ENCODE measurements at places on chromosomes 2 and 18.

GRCh38 chr18:49669403-49669802, 107.5 kb downstream of the LIPG start:
- no peak for DNase-seq

GRCh38 chr2:85158559-85159273, 25.5 kb downstream of the TCF7L1 start:
- DNase-seq = no peak

GRCh38 chr2:219207884-219208740, 1.5 kb downstream of the ZFAND2B start:
- no peak for DNase-seq

DNA sequence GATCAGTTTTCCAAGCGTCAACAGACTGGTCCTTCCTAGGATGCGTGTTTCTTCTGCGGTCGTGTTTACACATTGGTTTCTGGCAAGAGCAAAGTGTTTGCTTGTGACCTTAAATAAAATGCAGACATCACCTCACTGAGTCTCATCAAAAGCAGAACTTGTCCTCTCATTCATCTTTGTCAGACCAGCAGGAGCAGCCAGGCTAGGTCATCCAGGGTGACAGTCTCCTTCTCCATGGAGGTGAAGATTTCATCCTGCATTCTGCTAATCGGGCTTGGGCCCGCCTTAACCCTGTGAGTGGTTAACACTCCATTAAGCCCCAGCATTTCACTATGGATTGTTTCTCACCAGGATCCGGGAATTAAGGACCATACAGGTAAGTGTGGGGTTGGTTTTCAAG, 64.2 kb upstream of the PID1 start:
- DNase-seq = no peak

GRCh38 chr18:371609-371982, 103.7 kb upstream of the THOC1 start:
- no peak for DNase-seq
